ENCODE measurements at places on chromosomes 12 and 14.

DNA sequence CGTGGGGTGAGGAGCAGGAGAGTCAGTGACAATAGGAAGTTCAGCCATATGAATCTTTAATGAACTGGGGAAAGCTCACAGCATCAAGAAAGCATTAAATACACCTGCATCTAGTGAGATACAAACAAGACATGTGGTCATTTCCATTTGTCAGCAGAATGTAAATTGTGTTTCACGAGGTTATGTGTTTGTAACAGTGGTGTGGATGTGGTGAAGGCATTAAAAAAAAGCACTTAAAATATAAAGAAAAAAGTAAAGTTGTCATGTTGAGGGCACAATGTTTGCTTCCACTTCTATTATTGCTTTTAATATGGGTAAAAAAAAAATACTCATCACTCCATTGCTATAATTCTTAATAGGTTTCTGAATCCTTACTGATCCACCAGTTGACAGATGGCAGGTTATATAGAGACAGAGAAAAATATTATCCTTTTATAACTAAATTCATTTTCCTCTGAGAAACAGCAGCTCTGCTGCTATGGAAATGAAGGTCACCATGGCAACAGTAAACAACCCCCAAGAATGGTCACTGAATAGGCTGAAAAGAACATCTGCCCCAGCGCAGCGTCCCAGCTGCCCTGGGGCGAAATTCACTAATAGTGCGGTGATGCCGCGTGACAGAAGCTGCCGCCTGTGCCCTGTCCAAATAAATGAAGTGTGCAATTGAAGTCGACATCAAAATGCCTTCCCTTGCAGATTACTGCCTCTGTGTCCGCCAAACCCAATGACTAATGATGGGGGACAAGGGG is 226.1 kb downstream of the FOXN3 start:
- DNase-seq, result no peak

GRCh38 chr12:2094597-2094996 is 41.8 kb downstream of the CACNA1C start:
- DNase-seq, result no peak

- DNase-seq, result no peak
Observed at GRCh38 chr14:104594310-104595046, 10.1 kb downstream of the TMEM179 start.

GRCh38 chr14:91366749-91367148 is 50.9 kb downstream of the CCDC88C start:
- DNase-seq, result no peak

DNA sequence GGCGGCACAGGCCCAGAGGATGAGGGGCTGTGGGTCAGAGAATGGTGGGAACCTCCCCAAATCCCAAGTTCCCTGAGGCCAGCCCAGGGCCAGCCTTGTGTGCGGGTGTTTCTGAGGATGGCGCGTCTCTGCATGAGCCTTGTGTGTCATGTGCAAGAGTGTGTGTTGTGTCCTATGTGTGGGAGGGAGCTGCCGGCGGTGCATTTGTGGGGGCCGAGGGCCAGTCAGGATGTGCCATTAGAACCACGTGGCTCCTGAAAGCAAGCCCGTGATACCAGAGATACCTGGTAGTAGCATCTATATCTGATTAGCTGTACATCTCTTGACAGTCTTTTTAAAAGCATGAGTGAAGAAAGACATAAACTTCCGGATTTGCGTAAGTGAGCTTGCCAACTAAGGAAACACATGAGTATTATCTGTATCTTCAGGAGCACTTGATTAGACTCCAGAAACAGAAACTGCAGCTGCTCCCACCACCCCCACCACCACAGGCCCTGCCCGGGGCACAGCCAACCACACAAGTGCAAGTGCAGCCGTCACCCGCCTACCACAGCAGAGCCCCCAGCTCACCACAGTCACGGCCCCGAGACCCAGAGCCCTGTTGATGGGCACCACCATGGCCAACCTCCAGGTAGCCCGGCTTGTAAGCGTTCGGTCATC is 19.2 kb downstream of the DDX51 start:
- no peak for DNase-seq
